Ascending aorta (tissue), 2 donors: ENCODE measurements at places on chromosomes 1 and 21.
A peak's percentile ranks its signal among the peaks of the same experiment; 100 is the strongest.

GRCh38 chr1:227136210-227136820 is 182.0 kb downstream of the CDC42BPA start:
- H3K4me1 ChIP-seq, result no peaks in the 10 kb centered on the region
- H3K36me3 ChIP-seq, result peaks cover 2% of the 10 kb centered on the region
- no peak overlapping the region for H3K4me3 ChIP-seq
- H3K27ac ChIP-seq, result peak overlapping the region; percentile 24
- no peak for DNase-seq
- no peaks in the 10 kb centered on the region for H3K27me3 ChIP-seq

DNA sequence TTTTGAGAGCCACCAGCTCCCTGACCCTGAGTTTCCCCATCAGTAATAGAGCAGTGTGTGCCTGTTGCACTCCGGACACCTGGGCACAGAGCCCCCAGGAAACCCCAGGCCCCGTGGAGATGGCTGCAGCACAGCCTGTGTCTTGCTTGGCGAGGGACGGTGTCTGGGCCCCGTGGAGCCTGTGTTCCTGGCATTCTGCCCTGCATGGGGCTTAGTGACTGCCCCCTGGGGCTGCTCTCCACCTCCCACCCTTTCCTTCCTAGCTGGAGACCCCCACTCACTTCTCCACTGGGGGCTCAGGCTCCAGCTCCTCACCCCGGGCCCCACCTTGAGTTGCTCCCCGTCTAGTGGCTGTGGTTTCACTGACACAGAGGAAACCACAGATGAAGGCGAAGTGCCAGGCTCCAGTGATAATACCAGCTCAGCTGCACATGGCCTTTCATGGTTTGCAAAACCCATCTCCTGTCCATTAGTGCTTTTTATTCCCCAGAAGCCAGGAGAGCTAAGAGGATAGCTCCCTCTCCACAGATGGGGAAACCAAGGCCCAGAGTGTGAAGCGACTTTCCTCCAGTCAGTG is 39.4 kb downstream of the DMRTB1 start:
- no peaks in the 10 kb centered on the region for H3K4me1 ChIP-seq
- H3K4me3 ChIP-seq, result no peak overlapping the region
- no peaks in the 10 kb centered on the region for H3K27me3 ChIP-seq
- no peak overlapping the region for H3K27ac ChIP-seq
- no peaks in the 10 kb centered on the region for H3K36me3 ChIP-seq

DNA sequence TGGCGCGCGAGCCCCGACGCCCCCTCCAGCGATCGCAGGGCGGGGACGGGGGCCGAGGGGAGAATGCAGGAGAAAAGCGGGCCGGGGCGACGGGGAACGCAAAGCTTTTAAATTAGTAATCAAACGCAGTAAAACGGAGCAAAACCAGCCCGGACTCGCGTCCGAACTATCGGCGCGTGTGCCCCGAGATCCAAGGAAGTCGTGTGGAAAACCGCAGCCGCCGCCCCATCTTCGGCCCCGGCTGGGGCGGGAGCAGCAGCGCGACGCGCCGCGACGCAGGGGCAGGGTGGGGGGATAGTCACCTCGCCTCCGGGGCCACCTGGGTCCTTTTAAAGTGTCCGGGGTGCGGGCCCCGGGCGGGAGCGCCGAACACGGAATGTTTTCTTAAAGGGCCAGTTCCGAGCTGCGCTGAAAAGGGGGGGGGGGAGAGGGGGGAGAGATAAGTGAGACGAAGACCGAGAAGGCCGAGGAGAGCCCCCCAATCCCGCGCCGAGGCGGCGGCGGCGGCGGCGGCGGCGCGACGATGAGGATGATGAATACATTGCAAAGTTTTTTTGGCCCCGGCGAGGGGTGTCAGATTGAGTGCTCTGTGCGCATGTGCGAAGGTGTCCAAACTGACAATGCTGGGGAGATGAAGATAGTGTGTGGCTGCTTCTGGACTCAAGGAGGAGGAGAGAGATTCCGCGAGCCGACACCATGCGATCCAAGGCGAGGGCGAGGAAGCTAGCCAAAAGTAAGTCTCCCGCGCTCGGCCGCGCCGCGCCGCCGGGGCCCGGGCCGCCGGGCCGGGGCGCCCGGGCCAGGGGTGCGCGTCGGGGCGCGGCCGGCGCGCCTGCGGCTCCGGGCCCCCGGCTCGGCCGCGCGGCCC is at the start of gene PRDM16:
Gene PRDM16, plus strand, starts transcription at position 640 of the 868 bp plus-strand sequence. Its CDS starts 57 bp downstream, at position 697.
- peaks cover 6% of the 10 kb centered on the region for H3K4me1 ChIP-seq
- DNase-seq, result peak; percentile 85
- peak within 1 kb of the TSS; percentile 100 for H3K27ac ChIP-seq
- H3K27me3 ChIP-seq, result no peaks in the 10 kb centered on the region
- peak within 1 kb of the TSS; percentile 95 for H3K4me3 ChIP-seq

- no peak for DNase-seq
- no peaks in the 10 kb centered on the region for H3K27me3 ChIP-seq
- H3K4me1 ChIP-seq, result no peaks in the 10 kb centered on the region
- H3K27ac ChIP-seq, result no peak overlapping the region
- no peak overlapping the region for H3K4me3 ChIP-seq
Measured at GRCh38 chr1:163774401-163774945, 452.7 kb downstream of the NUF2 start.

GRCh38 chr1:62723883-62724282 is 35.7 kb upstream of the DOCK7 start:
- peak overlapping the region; percentile 58 for H3K27ac ChIP-seq
